Neural crest cell (in vitro differentiated cells): ENCODE measurements at places on chromosomes 12 and 14. TPM values are rescaled to one million over a fixed set of nuclear protein-coding genes. Genes with fewer than 3 reads are reported as not detected.

DNA sequence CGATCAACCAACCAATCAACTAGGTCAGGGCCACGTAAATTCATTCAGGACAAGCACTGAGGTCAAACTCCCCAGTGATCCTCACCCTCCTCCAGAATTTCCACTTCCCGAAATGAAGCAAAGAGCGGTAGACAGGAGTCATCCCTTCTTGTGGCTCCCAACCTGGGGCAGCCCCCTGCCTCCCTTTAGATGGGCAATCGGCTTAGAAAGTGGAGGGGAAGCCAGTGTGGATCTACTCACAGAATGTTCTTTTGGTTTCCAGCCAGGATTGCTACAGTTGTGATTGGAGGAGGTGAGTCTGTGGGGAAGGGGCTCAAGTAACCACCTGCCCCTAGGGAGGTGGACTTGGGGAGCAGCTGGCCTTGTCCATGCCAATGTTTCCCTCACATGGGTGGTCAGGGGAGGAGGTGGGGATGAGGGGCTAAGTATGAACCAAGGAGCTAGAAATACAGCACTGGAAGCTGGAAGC is 4.1 kb downstream of the IFI27 start:
- no peak for DNase-seq

- DNase-seq = no peak
These were observed 5.7 kb upstream of the AKAP5 start for GRCh38 chr14:64459405-64460136.

GRCh38 chr12:106081606-106082005 is 57.1 kb downstream of the NUAK1 start:
- no peak for DNase-seq

The ADAM21 gene
- total RNA-seq = not detected in 2 replicates

The LHX5 gene
- 1.5 and 1.8 TPM in 2 replicates for total RNA-seq

DNA sequence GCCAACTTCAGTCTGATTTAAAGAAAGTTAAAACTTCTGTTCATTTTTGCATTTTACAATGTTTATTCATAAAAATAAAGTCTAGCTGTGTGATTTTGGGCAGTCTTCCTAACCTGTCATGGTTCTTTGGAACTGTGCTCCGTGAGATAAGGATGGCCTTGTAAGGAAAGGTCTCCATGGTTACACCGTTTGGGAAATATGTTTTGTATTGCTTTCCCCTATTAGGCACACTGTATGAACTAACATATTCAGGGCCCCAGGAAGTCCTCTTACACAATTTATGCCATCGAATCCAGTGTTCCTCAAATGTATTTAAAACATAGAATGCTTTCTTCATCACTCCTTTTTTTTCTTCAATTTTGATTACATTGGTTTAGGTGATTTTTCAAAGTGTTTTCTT is 54.5 kb downstream of the APAF1 start:
- DNase-seq = no peak

DNA sequence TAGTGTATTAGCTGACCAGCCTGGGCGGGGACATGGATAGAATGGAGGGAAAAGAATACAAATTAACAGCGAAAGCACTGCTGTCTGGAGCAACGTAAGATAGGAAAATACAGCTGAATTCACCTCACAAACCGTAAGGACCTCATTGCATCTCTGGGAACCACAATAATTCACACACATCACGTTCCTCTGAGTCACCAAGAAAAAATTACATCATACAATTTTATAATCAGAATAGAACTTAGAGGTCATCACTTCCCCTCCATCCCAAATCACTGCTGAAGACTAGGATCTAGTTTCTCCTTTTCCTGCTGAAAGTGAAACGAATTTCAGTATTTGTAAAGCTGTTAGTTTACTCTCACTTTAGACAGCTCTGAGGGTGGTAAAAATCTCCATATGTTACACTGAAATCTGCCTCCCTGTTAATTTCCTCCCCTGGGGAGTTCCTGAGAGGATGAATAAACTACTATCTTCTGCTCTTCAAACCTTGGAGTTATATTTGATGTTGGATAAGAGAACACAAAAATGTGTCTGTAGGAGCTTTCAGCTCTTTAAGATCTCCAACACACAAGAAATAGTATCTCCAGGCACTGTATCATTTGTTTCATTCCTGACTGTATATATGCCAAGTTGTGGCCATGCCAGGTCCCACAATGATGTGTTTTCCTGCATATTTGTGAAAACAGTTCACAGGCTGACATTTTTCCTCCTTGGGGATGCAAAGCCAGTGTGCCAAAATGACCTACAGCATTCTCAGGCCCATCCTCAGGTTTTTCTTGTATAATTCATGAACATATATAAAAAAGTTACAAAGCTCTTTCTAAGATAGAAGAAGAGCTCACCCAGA is 63.8 kb upstream of the SSTR1 start:
- DNase-seq = no peak

GRCh38 chr12:102444093-102444492 is 36.3 kb downstream of the IGF1 start:
- DNase-seq = no peak

GRCh38 chr12:104473374-104473983 is 16.7 kb downstream of the CHST11 start:
- DNase-seq = no peak

GRCh38 chr12:56267443-56268071 is 815 bp downstream of the COQ10A start:
- DNase-seq = no peak

DNA sequence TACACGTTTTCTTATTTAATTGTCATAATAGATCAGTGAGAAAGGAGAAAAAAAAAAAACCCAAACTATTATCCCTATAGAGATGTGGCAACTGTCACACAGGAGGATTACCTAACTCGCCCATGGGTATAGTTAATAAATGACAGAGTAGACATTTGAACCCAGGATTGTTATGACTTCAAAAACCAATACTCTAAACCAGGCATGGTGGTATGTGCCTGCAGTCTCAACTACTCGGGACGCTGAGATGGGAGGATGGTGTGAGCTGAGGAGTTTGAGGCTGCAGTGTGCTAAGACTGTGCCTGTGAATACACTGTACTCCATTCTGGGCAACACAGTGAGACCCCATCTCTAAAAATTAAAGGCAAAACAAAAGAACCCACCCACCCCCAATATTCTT is 114.5 kb downstream of the DENND5B start:
- no peak for DNase-seq

- no peak for DNase-seq
These were observed 134.7 kb downstream of the CALM1 start for GRCh38 chr14:90531497-90531896.

DNA sequence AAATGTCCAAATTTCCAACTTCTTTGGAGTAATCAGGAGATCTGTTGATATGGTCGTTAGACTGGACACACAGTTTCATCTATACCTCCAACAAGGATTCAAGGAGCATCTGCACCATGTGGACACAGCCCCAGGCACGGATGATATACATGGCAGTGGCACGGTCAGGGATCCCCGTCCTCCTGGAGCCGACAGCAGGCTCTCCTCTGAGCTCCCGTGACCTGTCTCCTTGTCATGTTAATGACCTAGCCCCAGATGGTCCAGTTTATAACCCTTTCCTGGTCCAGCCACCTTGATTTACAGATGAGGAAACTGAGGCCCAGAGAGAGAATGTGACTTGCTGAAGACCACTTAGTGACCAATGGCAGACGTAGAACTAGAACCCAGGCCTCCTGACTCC is 16.5 kb upstream of the SERPINA4 start:
- DNase-seq = no peak

- no peak for DNase-seq
These were observed 37.8 kb downstream of the PHETA1 start for GRCh38 chr12:111330800-111331752.

GRCh38 chr12:53530920-53531319 is 23.6 kb upstream of the NPFF start:
- DNase-seq = no peak

GRCh38 chr12:129312048-129312447 is 458.8 kb downstream of the GLT1D1 start:
- no peak for DNase-seq

The PAX9 gene
- total RNA-seq = not detected in 2 replicates

DNA sequence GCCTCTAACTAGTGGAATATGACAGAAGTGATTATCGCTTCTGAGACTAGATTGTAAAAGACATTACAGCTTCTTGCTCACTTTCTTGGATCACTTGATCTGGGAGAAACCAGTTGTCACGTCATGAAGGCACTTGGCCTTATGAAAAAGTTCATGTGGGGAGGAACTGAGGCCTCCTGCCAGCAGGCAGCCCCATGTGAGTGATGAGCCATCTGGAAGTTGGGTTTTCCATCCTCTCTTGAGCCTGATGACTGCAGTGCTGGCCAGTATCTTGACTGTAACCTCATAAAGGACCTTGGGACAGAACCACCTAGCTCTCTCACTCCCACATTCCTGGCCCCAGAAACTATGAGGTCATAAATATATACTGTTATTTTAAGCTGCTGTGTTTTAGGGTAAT is 28.0 kb downstream of the TTLL5 start:
- DNase-seq = no peak

The MVK gene
- 59.3 and 63.9 TPM in 2 replicates for total RNA-seq

The LPAR5 gene
- total RNA-seq = not detected in 2 replicates

The SMARCD1 gene
- 187 TPM in 2 replicates for total RNA-seq

- DNase-seq = no peak
These were observed 18.2 kb downstream of the DYNC1H1 start for GRCh38 chr14:101982621-101983020.

DNA sequence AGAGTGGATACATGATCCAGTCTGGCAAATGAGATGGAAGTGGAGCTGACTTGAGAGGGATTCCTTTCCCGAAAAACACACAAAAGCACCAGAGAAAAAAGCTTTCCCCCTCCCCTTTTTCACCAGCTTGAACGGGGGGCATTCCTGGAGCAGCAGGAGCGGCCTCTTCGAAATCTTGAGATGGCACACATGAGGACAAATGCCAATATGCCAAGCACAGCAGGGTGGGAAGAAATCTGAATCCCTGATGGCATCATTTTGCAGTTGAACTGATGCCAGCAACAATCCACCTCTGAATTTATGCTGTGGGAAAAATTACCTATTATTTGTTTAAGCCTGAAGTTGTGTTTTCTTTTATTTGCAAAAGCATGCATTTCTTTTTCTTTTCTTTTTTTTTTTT is 29.7 kb upstream of the BICD1 start:
- no peak for DNase-seq

The CCDC175 gene
- total RNA-seq = 0.19 and 0.25 TPM in 2 replicates

The KRT4 gene
- not detected in 2 replicates for total RNA-seq

The SLCO1B1 gene
- total RNA-seq = 0.21 TPM in 1 of 2 replicates, not detected in the other

DNA sequence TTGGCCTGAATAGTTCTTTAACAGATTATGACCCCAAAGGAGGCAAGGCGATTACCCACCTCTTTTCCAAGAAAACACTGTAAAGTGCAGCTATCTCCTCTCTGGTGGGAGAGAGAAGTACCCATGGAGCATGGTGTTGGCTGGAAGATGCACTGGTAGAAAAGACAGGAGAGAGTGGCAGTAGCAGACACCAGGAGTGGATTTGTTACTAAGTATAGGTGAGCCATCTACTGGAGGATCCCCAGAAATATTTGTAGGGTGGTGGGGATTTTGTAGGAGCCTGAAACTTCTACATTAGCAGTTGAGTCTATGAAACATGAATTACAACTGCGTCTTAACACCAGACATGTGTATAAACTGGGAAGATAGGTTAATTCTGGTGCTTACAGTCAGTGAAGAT is 148.0 kb downstream of the SLC38A4 start:
- no peak for DNase-seq

DNA sequence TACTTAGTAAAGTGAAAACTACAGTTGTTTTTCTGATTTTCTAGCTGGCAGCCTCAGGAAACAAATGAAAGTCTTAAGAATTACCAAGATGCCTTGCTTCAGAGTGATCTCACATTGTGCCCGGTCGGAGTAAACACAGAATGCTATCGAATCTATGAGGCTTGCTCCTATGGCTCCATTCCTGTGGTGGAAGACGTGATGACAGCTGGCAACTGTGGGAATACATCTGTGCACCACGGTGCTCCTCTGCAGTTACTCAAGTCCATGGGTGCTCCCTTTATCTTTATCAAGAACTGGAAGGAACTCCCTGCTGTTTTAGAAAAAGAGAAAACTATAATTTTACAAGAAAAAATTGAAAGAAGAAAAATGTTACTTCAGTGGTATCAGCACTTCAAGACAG is 28.9 kb downstream of the RXYLT1 start:
- no peak for DNase-seq

GRCh38 chr14:72636094-72636493 is 257.8 kb downstream of the DPF3 start:
- DNase-seq = no peak

- no peak for DNase-seq
These were observed 14.6 kb upstream of the TCTN1 start for GRCh38 chr12:110599334-110599733.
